NCI-H2081 (cell line): ENCODE measurements at places on chromosomes 16 and 17.

DNA sequence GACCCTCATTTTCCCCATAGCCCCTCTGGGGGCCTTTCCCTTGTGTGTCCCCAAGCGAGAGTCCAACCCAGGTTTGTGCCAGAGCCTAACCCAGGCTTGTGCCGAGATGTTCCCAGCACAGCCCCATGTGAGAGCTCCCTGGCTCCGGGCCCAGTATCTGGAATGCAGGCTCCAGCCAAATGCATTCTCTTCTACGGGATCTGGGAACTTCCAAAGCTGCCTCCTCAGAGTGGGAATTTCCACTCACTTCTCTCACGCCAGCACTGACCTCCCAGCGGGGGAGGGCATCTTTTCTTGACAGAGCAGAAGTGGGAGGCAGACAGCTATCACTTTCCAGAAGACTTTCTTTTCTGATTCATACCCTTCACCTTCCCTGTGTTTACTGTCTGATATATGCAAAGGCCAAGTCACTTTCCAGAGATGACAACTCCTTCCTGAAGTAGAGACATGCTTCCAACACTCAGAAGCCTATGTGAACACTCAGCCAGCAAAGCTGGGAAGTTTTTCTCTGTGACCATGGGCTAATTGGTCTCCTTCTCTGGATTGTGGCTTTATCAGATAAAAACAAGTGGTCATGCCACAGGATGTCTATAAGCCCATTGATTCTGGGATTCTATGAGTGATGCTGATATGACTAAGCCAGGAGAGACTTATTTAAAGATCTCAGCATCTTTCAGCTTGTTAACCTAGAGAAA lies 2.5 kb upstream of the CCL2 start:
- DNase-seq: no peak

DNA sequence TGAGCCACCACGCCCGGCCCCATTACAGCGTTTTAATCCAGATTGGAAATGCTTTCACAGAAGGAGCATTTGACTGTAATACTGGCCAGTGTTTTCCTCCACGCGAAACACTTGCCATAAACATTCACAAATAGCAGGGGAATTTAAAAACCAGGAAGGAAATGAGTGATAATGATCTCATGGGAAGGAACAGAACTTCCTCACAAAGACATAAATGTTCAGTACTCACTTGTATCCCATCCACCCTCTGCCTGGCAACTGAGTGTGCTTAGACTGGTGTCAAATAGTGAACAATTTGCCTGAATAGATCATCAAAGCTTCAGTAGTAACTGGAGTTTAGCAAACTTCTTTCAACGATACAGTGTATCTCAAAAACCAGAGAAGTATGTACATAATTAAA lies 54.1 kb downstream of the PSMD12 start:
- DNase-seq: no peak

GRCh38 chr17:76706817-76707216 lies 3.9 kb downstream of the MXRA7 start:
- DNase-seq: no peak

DNA sequence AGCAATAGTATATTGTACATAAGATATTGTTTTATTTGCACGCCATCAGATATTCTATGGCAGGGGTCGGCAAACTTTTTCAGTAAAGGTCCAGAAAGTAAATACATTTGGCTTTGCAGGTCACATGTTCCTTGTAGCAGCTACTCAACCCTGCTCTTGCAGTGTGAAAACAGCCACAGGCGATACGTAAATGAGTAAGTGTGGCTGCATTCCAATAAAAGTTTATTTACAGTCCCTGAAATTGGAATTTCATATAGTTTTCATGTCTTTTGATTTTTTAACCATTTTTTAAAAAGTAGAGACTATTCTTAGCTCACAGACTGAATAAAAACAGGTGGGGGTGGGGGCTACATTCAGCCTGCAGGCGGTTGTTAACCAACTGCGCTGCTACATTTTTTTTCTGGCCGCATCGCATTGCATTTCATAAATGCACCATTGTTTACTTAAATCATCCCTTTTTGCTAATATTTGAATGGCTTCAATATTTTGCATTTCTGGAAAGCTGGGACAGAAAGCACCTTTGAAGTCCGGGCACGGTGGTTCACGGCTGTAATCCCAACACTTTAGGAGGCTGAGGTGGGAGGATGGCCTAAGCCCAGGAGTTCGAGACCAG lies 50.5 kb upstream of the HAPSTR1 start:
- no peak for DNase-seq

DNA sequence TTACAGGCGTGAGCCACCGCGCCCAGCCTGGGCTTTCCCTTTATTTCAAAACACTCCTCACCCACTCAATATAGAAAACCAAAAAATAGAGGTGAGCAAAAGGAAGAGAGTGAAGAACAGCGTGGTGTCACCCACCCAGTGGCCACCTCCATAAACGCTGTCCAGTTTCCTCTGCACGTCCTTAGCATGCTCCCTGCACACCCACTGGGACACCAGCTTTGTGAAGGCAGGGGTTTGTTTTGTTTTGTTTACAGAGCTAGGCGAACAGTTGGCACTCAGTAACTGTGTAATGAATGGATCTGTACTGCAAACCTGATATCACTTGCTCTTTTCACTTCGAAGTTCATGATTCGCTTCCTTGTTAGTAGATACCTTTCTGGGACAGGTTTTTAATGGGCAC lies 73.0 kb downstream of the PRKCB start:
- no peak for DNase-seq

DNA sequence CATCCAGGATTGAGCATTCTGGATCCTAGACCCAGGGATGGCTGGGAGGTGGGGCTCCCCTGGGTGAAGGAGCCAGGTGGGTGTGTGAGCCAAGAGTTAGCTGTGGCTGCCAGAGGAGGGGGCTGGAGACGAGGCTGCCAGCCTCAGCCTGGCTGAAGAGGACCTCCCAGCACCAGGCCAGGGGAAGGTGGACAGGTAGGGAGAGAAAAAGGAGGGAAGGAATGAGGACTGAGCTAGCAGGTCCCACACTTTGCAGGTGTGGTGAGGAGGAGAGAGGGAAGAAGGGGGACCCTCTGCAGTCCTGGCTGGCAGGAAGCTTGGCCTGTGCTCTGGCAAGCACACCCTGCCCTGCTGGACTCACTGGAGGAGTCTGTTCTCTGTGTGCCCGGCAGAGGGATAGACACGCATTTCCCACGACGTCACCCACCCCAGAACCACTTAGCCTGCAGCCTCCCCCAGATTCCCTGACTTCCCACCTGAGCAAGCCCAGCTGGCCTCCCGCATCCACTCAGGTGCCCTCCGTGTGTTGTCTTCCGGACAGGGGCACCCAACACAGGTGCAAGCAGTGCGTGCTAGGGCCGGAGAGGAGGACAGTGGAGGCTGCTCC lies 42.0 kb downstream of the SOCS3 start:
- no peak for DNase-seq

GRCh38 chr17:16352667-16353316 lies 477 bp downstream of the CENPV start:
- peak; percentile 52 for DNase-seq
